ENCODE measurements at places on chromosomes 7 and 10. TPM values are rescaled to one million over a fixed set of nuclear protein-coding genes. Genes with fewer than 3 reads are reported as not detected.
A peak's percentile ranks its signal among the peaks of the same experiment; 100 is the strongest.

The FAM237B gene
- not detected for total RNA-seq

- no peak overlapping the region for H3K27ac ChIP-seq
- no peaks in the 10 kb centered on the region for H3K27me3 ChIP-seq
- H3K4me3 ChIP-seq: no peak overlapping the region
Observed at GRCh38 chr10:116961406-116962251, 43.4 kb downstream of the SHTN1 start.

DNA sequence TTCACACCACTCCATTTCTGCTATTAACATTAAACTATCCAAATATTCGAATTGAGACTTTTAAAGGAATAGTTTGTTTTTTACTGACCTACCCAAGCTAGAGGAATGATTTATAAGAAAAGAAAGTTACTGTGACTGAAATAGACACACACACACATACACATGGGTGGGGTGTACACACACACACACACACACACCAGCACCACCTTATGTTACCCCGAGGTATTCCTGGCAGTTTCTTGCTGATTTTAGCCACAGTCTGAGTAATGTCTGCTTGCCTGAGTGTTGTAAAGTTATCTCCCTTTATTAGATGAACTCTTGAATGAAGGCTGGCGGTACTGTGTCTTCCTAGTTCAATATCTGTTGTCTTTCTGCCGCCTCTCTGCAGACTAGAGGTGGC, 91.3 kb upstream of the PRKG1 start:
- H3K36me3 ChIP-seq: no peaks in the 10 kb centered on the region
- H3K4me3 ChIP-seq: no peak overlapping the region
- H3K4me1 ChIP-seq: no peaks in the 10 kb centered on the region
- no peaks in the 10 kb centered on the region for H3K27me3 ChIP-seq
- no peak for DNase-seq

The NUP42 gene
- 62.8 TPM for total RNA-seq

- no peaks in the 10 kb centered on the region for H3K27me3 ChIP-seq
- H3K27ac ChIP-seq: no peak overlapping the region
- no peak for DNase-seq
- peaks cover 10% of the 10 kb centered on the region for H3K4me1 ChIP-seq
- no peak overlapping the region for H3K4me3 ChIP-seq
- H3K36me3 ChIP-seq: peaks cover 58% of the 10 kb centered on the region
Observed at GRCh38 chr7:99036546-99037111, 107.3 kb downstream of the SMURF1 start.

The ZNF25 gene
- total RNA-seq: 2.8 TPM

- no peak overlapping the region for H3K4me3 ChIP-seq
- DNase-seq: no peak
- peaks cover 28% of the 10 kb centered on the region for H3K27me3 ChIP-seq
- no peak overlapping the region for H3K27ac ChIP-seq
Observed at GRCh38 chr7:24025094-24025493, 258.9 kb upstream of the NPY start.

DNA sequence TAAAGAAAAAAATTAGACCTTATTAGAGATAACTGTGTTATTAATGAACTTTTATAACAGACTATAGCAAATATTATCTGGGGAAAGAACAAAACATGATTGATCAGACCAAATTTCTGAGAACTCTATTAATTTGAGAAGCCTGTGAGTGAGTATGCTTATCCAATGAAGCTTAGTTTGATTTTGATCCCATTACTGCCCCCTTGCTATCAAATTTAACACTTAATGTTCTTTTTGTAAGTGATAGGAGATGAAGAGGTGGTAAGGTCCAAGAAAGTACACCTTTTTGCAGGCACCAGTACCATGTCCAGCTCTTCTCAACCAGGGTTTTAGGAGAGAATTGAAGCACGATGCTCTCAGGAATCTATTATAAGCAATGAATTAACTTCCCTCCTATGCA, 49.9 kb downstream of the ZNF365 start:
- H3K4me3 ChIP-seq: no peak overlapping the region
- DNase-seq: no peak

- H3K27me3 ChIP-seq: peaks cover 18% of the 10 kb centered on the region
- H3K27ac ChIP-seq: no peak overlapping the region
- DNase-seq: no peak
- H3K4me3 ChIP-seq: no peak overlapping the region
- no peaks in the 10 kb centered on the region for H3K4me1 ChIP-seq
Observed at GRCh38 chr10:43962346-43963191, 313.9 kb upstream of the ZNF32 start.

- peaks cover 4% of the 10 kb centered on the region for H3K36me3 ChIP-seq
- DNase-seq: no peak
- no peaks in the 10 kb centered on the region for H3K4me1 ChIP-seq
- no peak overlapping the region for H3K4me3 ChIP-seq
Observed at GRCh38 chr10:128027306-128027705, 98.9 kb downstream of the MKI67 start.

The DYNC1I1 gene
- 0.73 TPM for total RNA-seq

DNA sequence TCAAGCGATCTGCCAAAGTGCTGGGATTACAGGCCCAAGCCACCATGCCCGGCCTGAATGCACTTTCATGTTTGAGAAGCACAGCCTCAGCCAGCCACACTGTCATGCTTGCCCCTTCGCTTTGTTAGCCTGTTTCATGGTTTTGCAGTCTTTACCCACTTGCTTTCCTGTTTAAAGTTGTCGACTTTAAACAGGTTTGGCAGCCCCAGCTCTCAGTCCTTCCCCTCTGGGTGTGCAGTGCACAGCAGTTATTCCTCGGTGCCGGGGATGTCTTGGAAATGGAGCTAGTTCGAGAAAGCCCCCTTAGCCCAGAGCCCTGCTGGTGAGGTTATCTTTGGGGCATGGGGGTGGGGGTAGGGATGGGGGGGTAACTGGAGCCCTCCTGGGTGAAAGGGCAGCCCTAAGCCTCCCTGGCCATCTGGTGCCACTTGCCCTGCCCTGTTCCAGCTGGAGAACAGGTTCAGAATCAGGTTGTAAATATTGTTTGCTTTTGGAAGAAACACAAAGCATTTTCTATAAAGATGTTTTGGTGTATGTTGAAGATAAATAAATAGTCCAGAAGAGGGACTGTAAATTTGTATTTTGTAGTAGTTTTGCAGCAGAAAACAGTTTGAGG, 14.8 kb downstream of the TSPAN14 start:
- no peak overlapping the region for H3K27ac ChIP-seq
- H3K36me3 ChIP-seq: peaks cover 64% of the 10 kb centered on the region
- no peak for DNase-seq
- H3K27me3 ChIP-seq: no peaks in the 10 kb centered on the region
- no peak overlapping the region for H3K4me3 ChIP-seq

The TUBAL3 gene
- not detected for total RNA-seq

DNA sequence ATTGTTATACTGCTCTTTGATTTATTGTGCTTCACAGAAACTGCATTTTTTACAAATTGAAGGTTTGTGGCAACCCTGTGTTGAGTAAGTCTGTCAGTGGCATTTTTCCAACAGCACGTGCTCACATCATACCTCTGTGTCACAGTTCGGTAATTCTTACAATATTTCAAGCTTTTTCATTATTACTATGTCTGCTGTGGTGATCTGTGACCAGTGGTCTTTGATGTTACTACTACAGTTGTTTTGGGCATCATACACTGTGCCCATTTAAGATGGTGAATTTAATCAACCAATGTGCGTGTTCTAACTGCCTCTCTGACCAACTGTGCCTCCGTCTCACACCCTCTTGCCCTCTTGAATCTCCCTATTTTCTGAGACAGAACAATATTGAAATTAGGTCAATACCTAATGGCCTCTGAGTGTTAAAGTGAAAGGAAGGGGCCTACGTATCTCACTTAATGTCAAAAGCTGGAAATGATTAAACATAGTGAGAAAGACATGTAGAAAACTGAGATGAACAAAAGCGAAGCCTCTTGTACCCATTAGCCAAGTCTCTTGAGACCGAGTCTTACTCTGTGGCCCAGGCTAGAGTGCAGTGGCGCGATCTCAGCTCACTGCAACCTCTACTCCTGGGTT, 20.2 kb upstream of the ASL start:
- H3K27me3 ChIP-seq: no peaks in the 10 kb centered on the region
- no peaks in the 10 kb centered on the region for H3K36me3 ChIP-seq
- no peak overlapping the region for H3K4me3 ChIP-seq
- H3K27ac ChIP-seq: no peak overlapping the region

DNA sequence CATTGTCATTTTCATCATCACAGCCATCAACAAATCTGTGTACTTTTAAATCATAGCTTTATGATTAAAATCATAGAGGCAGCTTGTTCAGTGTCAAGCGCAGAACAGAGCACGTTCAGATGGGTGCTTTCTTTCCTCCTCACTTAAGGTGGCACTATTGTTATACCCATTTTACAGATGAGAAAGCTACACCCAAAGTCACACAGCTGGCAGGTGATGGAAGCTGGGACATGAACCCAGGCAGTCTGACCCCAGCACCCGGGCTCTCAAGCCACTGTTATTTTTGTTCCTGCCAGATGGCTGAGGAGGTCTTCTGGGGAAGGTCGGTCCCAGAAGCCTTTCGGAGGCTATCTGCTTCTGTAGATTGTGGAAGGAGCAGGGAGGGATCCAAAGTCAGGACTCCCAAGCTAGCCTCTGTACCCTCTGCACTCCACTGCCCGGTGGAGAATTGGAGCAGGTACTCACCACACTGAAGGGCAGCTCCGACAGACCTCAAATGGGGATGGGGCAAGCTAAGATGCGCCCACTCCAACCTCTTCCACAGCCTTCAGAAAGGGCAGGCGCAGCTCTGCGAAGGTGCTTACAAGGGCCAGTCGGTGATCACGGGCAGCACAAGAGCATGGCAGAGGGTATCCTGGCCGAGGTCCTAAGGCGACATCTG, 610 bp downstream of the AVPI1 start:
- no peak for DNase-seq
- peaks cover 22% of the 10 kb centered on the region for H3K4me1 ChIP-seq
- H3K4me3 ChIP-seq: peak overlapping the region; percentile 73
- H3K27me3 ChIP-seq: no peaks in the 10 kb centered on the region
- H3K36me3 ChIP-seq: peaks cover 27% of the 10 kb centered on the region

DNA sequence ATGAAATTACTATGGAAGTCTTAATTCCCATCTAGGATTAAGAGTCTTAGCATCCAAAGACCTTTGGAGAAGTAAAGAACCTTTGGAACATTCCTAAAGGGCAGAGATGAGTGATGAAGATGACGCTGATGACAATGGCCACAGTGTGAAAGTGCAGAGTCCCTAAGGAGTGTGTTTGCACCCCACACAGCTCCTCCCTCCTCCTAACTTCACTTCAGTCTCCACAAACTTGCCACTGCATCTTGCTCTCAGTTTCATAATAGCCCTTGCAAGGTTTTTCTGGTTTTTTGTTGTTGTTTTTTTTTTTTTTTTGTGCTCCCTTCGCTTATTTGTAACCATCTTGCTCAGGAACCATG, 117.5 kb upstream of the ANLN start:
- H3K36me3 ChIP-seq: peaks cover 23% of the 10 kb centered on the region
- H3K27ac ChIP-seq: peak overlapping the region; percentile 93
- no peaks in the 10 kb centered on the region for H3K27me3 ChIP-seq
- no peak overlapping the region for H3K4me3 ChIP-seq

DNA sequence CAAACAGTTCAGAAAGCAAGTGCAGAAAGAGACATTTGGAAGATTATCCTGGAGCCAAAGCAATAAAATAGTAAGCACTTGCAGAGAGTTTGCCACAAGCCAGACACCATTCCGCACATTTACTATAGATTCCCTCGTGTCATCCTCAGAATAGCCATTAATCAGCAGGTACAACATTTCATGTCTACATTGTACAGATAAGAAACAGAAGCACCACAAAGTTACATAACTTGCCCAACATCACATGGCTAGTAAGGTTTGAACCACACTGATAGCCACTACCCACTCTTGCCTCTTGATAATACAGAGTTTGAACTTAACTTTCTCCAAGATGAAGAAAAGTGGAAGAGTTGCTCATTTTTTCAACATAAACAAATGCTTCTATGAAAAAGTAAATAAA, 40.6 kb upstream of the GHITM start:
- peaks cover 24% of the 10 kb centered on the region for H3K27me3 ChIP-seq
- H3K36me3 ChIP-seq: no peaks in the 10 kb centered on the region
- no peak overlapping the region for H3K27ac ChIP-seq
- no peak overlapping the region for H3K4me3 ChIP-seq
- no peak for DNase-seq

The CFAP69 gene
- total RNA-seq: 4.6 TPM

- H3K27me3 ChIP-seq: no peaks in the 10 kb centered on the region
- DNase-seq: no peak
- H3K27ac ChIP-seq: no peak overlapping the region
- H3K36me3 ChIP-seq: no peaks in the 10 kb centered on the region
- H3K4me3 ChIP-seq: no peak overlapping the region
- H3K4me1 ChIP-seq: no peaks in the 10 kb centered on the region
Observed at GRCh38 chr7:111841596-111842205, 279.4 kb upstream of the IMMP2L start.

GRCh38 chr7:81150951-81151361, 232.1 kb upstream of the SEMA3C start:
- no peak overlapping the region for H3K27ac ChIP-seq
- peaks cover 24% of the 10 kb centered on the region for H3K4me1 ChIP-seq
- no peak for DNase-seq
- no peaks in the 10 kb centered on the region for H3K36me3 ChIP-seq
- no peaks in the 10 kb centered on the region for H3K27me3 ChIP-seq

DNA sequence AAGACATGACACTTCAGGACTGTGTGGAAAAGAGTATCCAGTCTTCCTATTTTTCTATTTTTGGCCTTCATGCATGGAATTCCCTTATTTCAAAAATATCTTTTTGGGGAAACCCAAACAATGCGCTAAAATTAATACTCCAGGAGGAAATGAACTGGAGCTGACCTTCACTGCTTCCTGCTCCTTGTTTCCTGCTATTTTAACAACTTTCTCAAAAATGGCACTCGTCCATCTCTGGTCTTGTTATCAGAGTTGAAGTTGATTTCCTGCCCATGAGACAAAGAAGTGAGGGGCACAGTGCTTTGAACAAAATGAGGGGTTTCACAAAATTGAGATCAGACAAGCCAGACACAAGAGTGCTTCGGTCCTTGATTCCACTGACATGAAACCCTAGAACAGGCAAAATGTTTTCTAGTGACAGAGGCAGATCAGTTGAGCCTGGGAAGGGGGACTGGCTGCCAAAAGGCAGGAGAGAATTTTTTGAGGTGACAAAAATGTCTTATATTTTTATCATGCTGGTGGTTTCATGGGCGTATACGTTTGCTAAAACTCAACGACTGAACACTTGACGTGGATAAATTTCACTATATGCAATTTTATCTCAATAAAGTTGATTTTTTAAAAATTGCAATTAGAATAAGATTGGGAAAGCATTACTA, 193.2 kb downstream of the CREB5 start:
- no peak overlapping the region for H3K4me3 ChIP-seq
- no peak overlapping the region for H3K27ac ChIP-seq
- DNase-seq: no peak
- H3K36me3 ChIP-seq: peaks cover 2% of the 10 kb centered on the region
- peaks cover 49% of the 10 kb centered on the region for H3K4me1 ChIP-seq

DNA sequence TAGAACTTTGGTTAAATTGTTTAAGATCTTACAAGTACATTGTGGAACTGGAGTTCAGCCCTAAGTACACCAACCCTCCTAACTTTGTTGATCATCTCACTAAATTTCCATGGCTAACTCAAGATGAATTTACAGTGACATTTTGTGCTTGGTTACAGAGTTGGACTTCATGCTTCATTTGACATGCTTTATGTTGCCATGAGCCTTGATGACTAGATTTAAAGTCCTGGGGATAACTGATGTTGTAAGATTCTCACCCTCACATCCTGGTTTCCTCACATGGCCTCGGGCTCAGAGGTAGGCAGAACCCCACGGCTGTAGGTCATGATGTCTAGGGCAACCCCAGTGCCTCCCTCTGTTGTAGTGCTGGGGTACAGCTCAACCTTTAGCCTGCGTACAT, 397.2 kb upstream of the IGFBP3 start:
- H3K27me3 ChIP-seq: no peaks in the 10 kb centered on the region
- H3K27ac ChIP-seq: no peak overlapping the region
- peaks cover 10% of the 10 kb centered on the region for H3K4me1 ChIP-seq

All from Calu3 (cell line).